Peyer's patch (tissue), 4 donors: ENCODE measurements at places on chromosomes 7 and 10. TPM values are rescaled to one million over a fixed set of nuclear protein-coding genes. Genes with fewer than 3 reads are reported as not detected.

DNA sequence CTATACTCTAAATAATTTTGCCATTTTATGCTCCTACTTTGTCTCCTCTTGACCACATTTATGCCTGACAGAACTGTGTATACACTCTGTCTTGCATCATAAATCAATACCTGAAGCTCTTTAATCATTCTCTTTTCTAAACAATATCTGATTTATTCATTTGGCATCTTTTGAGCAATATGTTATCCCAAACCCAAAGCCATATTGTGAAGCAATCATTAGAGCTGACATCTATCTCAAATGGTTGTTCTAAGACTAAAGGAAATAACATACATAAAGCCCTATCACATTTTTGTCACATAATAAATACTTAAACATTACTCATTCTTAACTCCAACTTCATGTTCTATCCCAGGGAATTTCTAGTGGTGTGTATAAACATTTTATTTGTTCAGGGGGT is 717.6 kb downstream of the SORCS1 start:
- DNase-seq = no peak

DNA sequence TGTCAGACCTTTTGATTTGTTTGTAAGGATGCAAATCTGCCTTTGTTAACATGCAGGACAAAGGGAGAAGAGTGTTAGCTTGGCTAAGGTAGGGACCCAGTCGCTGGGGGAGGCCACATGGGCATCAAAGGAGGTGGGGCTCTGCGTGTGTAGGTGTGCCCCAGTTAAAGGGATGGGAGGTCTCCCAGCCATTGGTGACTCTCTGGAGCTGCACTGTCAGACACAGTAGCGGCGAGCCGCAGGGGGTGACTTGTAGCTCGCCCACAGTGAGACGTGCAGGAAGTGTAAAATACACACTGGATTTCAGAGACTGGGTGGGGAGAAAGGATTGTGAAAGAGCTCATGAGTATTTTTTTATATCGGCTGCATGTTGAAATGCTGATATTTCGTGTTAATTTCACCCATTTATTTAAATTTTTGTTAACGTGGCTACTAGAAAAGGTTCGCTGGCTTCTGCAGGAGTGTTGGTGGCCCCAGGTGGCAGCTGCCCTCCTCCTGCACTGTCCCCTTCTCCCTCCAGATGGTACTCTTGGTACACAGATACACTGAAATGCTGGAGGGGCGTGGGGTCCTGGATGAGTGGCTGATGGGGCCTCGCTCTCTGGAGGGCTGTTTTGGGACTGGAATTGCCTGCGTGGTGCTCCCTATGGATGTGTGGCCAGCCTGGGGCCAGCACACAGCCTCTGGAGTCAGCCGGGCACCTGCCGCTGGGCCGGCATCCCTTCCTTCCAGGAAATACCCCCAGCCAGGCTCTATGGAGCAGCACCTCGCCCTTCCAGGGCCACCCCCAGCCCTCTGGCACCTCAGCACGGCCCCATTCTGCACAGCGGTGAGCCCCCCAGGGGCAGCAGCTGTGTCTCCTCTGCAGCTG is 59.2 kb downstream of the LHPP start:
- DNase-seq = no peak

- no peak for DNase-seq
These were observed 26.6 kb upstream of the LMTK2 start for GRCh38 chr7:98079891-98080648.

DNA sequence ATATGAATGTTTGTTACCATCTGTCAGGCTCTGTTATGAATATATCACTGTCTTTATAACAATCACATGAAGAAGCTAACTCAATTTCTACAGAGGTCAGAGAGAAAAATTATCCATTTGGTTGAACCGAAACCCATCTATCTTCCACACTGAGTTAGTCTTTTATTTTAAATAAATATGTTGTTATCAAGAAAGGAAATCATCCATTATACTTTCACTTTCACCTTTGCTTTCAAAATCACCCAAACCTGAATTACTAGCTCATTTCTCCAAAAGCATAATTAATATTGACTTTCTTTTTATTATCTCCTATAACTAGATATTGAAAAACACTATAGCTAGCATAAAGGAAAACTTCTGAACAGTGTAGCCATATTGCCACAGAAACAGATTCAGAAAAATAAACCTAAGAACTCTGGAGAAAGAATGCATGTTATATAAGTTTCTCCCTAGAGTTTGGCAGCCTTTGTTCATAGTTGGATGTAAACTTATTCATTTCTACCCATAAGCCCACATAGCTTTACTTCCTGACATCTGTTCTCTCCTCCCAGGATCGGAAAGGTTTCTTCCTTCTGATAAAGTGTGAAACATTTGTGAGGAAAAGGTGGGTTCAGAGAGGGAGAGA is 66.0 kb downstream of the NPSR1 start:
- DNase-seq = no peak

GRCh38 chr10:67775279-67775678 is 62.7 kb downstream of the DNAJC12 start:
- no peak for DNase-seq

GRCh38 chr10:13334556-13334955 is 13.5 kb downstream of the SEPHS1 start:
- DNase-seq = no peak

CALCR gene
- not detected for total RNA-seq

WEE2 gene
- not detected for total RNA-seq

ADAP1 gene
- 127 TPM for total RNA-seq

CFAP46 gene
- not detected for total RNA-seq

FAM131B gene
- total RNA-seq = 0.66 TPM
